Breast epithelium (tissue), 4 donors: ENCODE measurements at places on chromosomes 5 and 9. TPM values are rescaled to one million over a fixed set of nuclear protein-coding genes. Genes with fewer than 3 reads are reported as not detected.

The PIP5K1B gene
- 9.8 TPM for total RNA-seq

The PTPN3 gene
- total RNA-seq = 4.2 TPM

DNA sequence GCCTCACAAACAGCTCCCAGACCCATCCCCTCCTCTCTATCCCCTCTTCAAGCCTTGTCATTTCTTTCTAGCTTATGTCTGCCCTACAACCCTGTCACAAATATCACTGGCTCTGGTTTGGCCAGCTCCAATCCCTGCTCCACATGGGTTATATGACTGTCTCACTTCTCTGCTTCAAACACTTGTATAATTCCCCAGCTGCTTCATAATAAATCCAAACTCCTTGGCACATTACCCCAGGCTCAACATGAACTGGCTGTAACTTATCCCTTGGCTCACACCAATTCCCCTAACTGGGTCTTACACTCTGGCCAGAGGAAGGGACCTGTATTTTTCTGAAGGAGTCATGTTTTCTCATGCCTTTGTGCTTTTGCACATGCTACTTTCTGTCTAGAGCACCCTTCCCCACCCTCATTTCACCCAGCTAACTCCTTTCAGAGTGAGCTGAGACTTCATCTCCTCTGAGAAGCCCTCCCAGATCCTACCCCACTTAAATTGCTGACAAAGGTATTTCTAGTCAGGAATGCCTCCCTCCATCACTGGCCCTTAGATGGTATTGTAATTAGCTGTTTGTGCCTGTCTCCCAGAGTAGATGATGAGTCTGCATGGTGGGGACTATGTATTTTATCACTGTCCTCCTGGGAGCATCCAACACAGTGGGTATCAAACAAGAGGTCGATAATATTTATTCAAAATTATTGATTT lies 5.3 kb downstream of the PRXL2C start:
- no peak for DNase-seq

DNA sequence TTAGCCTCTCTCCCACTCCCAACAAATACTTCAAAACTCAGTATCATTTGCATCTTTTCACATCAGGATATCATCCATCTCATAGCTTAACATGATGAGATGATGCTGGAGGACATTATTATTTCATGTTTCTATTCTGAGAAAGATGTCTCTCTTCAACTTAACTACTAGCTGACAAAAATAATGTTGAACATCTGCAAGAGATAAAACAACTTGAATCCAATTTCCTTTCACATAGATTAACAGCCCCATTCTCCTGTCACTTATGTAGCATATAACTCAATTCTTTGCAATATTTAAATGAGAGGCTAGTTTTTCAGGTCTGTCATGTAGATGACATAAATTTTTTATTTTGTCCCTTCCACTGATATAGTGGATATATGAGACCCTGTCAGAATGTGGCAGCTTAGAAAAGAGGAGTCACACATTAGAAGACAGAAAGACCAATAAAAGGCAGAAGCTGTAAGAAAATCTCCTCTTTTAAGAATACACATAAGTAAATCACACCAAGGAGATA lies 239.2 kb upstream of the KIF2A start:
- no peak for DNase-seq

GRCh38 chr9:112765281-112765680 lies 14.7 kb downstream of the SNX30 start:
- no peak for DNase-seq

DNA sequence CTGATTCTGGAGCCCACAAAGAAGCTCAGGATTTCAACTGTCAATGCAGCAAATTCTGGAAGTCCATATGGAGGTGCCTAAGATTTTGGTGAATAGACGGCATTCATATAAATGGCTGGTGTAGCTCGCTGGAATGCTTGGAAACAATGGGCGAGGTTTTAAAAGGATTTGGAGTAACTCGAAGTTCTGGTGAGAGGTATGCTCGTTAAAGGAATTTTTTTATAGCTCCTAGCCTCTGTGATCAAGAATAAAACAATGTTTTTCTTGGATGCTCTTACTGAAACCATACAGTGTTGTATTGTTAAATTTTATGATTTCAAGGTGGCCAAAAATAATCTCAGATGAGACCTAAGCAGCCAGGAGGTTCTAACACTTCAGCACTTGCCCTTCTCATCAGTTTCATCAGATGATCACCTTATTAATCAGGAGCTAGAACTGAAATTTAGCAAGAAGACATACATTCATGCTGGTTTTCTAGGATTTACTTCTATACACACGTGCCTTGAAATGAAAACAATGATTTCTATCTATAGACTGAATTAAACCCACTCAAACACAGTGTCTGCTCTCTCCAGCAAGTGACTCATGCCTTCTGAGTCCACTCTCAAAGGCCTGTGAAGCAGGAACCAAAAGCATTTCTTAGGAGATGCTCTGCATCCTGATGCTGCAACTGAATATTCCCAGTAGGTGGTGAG lies 79.2 kb downstream of the OTULIN start:
- DNase-seq = no peak

DNA sequence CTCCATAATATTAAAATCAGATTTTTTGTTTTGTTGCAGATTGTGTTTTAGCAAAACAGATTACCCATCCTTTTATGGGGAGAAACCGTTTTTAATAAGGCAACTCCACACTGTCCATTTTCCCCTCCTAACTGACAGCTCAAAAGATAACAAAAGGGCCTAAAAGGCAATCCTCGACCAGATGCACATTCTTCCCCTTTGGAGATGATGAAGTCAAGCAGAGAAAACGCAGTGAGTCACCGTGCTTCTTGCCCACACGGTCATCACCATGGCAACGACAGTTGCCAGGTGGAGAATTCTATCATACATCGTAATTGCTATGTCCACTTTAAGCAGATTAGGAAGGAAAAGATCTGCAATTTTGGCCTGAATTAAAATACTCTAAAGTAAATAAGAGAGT lies 96.4 kb downstream of the DIRAS2 start:
- no peak for DNase-seq

- DNase-seq = no peak
Measured at GRCh38 chr5:142466195-142466971, 141.6 kb upstream of the SPRY4 start.

- no peak for DNase-seq
Measured at GRCh38 chr9:115590011-115590410, 472.1 kb upstream of the TNC start.

- DNase-seq = no peak
Measured at GRCh38 chr5:136141561-136141960, 8.9 kb downstream of the SMAD5 start.

- no peak for DNase-seq
Measured at GRCh38 chr5:169828385-169828784, 151.9 kb downstream of the INSYN2B start.

DNA sequence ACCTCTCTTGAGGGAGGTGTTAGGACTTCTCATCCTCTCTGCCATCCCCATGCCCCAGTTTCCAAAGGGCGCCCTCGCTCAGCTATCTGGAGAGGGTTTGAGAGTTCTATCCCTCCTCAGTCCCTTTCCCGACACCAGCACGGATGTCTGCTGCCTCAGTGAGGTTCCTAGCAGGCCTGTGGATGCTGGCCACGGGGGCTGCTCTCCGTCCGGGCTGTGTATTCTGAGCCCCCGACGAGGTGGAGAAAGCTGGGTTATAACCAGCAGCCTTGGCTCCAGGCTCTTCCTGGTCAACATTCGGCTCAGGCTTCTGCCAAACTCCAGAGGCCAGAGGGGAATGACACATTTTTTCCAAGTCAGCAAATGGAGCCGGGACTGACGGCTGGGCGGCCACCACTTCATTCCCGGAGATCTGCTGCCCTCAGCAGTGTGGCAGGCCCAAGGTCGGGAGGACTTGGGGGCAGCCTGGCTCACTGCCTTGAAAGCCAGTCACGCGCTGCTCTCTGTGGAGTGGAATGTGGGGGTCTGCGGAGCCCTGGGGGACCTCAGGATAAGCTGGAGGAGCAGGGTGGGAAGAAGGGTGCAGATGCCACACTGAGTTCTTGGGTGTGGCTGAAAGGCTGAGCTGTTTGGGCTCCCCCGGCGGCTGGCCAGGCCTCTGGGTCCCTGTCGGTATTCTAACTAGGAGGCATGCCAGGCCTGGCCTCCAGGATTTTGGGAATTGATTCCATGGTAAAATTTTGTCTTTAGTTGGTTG lies 27.4 kb downstream of the PTPA start:
- peak; percentile 68 for DNase-seq
